Caki2 (cell line): ENCODE measurements at places on chromosomes 7 and 10. TPM values are rescaled to one million over a fixed set of nuclear protein-coding genes. Genes with fewer than 3 reads are reported as not detected.

The KIAA1217 gene
- 0.95 and 1.3 TPM in 2 replicates for total RNA-seq

The ERVW-1 gene
- not detected in 2 replicates for total RNA-seq

The PDCD11 gene
- total RNA-seq, result 17.3 and 33.0 TPM in 2 replicates

The OR9A2 gene
- total RNA-seq, result not detected in 2 replicates

The INA gene
- not detected in 2 replicates for total RNA-seq

The CLRN3 gene
- not detected in 2 replicates for total RNA-seq

The GPR15LG gene
- not detected in 2 replicates for total RNA-seq

The FAM25A gene
- not detected in 2 replicates for total RNA-seq

The OPALIN gene
- not detected in 2 replicates for total RNA-seq

The DENND2A gene
- total RNA-seq, result 0.34 and 0.75 TPM in 2 replicates

The SLC13A1 gene
- total RNA-seq, result not detected in 2 replicates

The PNLIP gene
- not detected in 2 replicates for total RNA-seq

The CALHM1 gene
- total RNA-seq, result not detected in 2 replicates

The TMEM176B gene
- total RNA-seq, result not detected in 2 replicates

The RBM17 gene
- 17.9 and 21.9 TPM in 2 replicates for total RNA-seq

The EDRF1 gene
- total RNA-seq, result 11.0 and 11.6 TPM in 2 replicates

The ADK gene
- total RNA-seq, result 26.5 and 39.8 TPM in 2 replicates

The TMEM139 gene
- total RNA-seq, result 79.0 and 102 TPM in 2 replicates

The C7orf33 gene
- not detected in 2 replicates for total RNA-seq

The CYP2W1 gene
- total RNA-seq, result not detected in 2 replicates

The TMEM229A gene
- total RNA-seq, result not detected in 2 replicates

The EBLN1 gene
- not detected in 2 replicates for total RNA-seq

The AGMO gene
- total RNA-seq, result 0.84 and 1.3 TPM in 2 replicates

The STAG3 gene
- not detected in 2 replicates for total RNA-seq

The KCNH2 gene
- 8.4 and 9.1 TPM in 2 replicates for total RNA-seq

The CCDC71L gene
- 9.7 and 24.4 TPM in 2 replicates for total RNA-seq

The SPDYE6 gene
- total RNA-seq, result not detected in 2 replicates

The AKR1D1 gene
- total RNA-seq, result not detected in 2 replicates

The TAS2R3 gene
- total RNA-seq, result not detected in 2 replicates

The ASAH2B gene
- total RNA-seq, result 2.2 and 3.6 TPM in 2 replicates

The RRP12 gene
- 15.5 and 19.9 TPM in 2 replicates for total RNA-seq

The DCLRE1C gene
- 8.1 and 9.5 TPM in 2 replicates for total RNA-seq

The PRSS58 gene
- not detected in 2 replicates for total RNA-seq

The TMEM184A gene
- total RNA-seq, result 13.4 and 16.6 TPM in 2 replicates

The CYP2E1 gene
- not detected in 2 replicates for total RNA-seq

The ZNF365 gene
- 3.4 and 10.1 TPM in 2 replicates for total RNA-seq

The LRRN3 gene
- not detected in 2 replicates for total RNA-seq

The HGF gene
- total RNA-seq, result not detected in 2 replicates

The GOLGA7B gene
- total RNA-seq, result 5.1 and 5.4 TPM in 2 replicates

The SPDYE2 gene
- total RNA-seq, result not detected in 2 replicates

The SFXN2 gene
- 9.5 and 22.1 TPM in 2 replicates for total RNA-seq

The CNTNAP2 gene
- not detected in 2 replicates for total RNA-seq

The SORBS1 gene
- 2.7 and 3.4 TPM in 2 replicates for total RNA-seq

The CNPY1 gene
- total RNA-seq, result not detected in 2 replicates

The STEAP1B gene
- not detected in 2 replicates for total RNA-seq

The MGAM2 gene
- not detected in 2 replicates for total RNA-seq

The IGFBP1 gene
- total RNA-seq, result 0.20 and 1.8 TPM in 2 replicates

The FKBP14 gene
- 2.9 and 7.1 TPM in 2 replicates for total RNA-seq

The OR2A2 gene
- not detected in 2 replicates for total RNA-seq

The SFTPD gene
- 2.8 TPM in 1 of 2 replicates, not detected in the other for total RNA-seq

The GFRA1 gene
- 8.2 and 10.5 TPM in 2 replicates for total RNA-seq

The NXPH1 gene
- 0.14 TPM in 1 of 2 replicates, not detected in the other for total RNA-seq

The CHST15 gene
- 17.9 and 27.1 TPM in 2 replicates for total RNA-seq

The ZNRF2 gene
- total RNA-seq, result 19.3 and 20.3 TPM in 2 replicates

The MRLN gene
- not detected in 2 replicates for total RNA-seq

The PRRT4 gene
- 0.91 TPM in 1 of 2 replicates, not detected in the other for total RNA-seq

The AEBP1 gene
- total RNA-seq, result not detected in 2 replicates

The INSYN2A gene
- total RNA-seq, result not detected in 2 replicates

The ANKRD7 gene
- total RNA-seq, result 1.9 and 4.0 TPM in 2 replicates
